ENCODE measurements at places on chromosomes 1 and 21.

GRCh38 chr1:202047977-202048376 is 37.6 kb downstream of the ELF3 start:
- no peak for DNase-seq

- no peak for DNase-seq
Observed at GRCh38 chr1:169327875-169328274, 39.7 kb downstream of the NME7 start.

- no peak for DNase-seq
Observed at GRCh38 chr1:4071653-4072052, 171.6 kb upstream of the C1orf174 start.

DNA sequence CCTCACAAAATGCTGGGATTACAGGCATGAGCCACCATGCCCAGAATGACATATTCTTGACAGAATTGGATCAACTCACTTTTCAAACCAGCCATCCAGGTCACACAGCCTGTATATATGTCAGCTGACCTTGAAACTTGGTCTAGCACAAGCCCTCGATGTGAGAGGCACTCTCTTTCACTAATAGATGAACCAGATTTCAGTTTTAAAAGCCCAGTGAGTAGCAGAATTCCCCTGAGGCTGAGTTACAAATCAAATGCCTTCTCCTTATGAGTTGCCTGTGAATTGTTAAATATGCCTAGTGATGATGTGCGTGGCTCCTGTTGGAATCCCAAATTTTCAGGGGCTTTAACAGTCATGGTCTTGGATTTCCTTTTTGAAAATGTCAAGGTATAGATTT is 88.7 kb downstream of the CD247 start:
- DNase-seq, result no peak

DNA sequence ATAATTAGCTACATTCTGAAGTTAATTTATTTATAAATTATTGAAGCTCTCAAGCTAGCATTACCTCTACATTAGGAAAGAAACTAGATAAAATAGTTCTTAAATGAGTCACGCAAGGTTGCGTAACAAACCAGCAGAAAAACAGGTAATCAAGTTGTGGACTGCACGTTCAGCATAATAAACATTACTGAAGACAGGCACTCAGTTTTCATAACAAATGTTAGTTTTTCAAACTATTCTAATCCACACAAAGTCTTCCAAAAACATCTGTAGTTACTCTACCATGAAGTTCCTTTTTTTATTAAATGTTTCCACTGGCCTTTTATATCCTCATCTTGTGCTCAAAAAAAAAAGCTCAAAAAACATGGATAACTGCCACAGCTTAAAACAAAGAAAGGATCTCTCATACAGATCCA is 1.3 kb downstream of the TOR1AIP2 start:
- peak; percentile 40 for DNase-seq

DNA sequence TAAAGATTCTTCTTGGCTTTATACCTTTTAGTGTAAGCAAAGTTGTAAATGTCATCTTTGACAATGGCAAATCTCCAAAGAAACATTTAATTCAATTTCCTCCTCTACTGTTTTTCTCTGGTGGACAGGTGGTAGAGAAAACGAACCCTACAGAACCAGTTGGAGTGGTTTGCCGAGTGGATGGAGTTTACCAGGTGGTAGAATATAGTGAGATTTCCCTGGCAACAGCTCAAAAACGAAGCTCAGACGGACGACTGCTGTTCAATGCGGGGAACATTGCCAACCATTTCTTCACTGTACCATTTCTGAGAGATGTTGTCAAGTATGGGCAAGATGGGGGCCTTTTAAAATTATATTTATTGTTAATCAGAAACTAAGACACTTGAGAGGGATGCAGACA is 25.8 kb downstream of the UAP1 start:
- no peak for DNase-seq

DNA sequence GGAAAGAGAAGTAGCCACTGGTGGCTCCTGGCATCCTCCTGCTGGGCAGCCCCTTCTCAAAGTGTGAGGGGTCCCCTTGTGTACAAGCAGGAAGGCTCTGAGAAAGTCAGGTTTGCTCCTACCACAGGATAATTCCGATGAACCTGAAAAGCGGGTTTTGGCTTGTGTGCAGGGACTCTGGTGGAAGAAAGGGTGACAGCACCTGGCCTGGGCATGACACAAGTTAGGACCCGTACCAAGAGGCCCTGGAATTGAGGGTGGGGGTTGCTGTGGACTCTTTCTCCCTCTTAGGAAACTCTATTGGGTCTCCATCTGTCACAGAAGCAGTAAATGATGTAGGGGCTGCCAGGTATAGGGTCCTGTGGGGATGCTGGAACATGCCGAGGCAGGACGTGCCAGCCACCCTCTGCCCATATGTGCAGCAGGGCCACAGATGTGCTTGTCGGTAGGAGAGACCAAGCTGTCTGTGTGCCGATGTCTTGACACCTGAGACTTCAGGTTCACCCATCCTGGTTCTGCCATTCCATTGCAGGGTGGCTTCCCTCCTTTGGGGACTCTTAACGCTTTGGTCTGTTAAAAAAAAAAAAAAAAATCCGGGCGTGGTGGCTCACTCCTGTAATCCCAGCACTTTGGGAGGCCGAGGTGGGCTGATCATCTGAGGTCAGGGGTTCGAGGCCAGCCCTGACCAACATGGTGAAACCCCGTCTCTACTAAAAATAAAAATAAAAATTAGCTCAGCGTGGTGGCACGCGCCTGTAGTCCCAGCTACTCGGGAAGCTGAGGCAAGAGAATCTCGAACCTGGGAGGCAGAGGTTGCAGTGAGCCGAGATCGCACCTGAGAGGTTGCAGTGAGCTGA is 9.8 kb downstream of the C1orf35 start:
- no peak for DNase-seq

DNA sequence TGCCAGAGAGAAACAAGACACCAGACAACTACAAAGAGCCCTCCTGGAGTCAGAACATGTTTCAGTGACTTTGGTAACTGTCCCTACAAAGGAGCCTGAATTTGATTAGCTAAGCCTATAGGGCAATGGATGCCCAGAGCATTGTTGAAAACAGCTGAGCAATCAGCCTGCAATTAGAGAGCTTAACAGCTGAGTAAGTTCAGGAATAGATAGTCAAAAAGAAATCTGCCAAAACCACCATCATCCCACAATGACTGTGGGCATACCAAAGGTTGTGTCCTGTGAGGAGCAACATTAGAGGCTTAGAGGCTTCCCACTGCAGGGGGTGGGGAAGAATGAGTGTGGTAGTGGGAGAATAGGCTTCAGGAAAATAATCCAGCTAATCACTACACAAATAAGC is 32.1 kb downstream of the SH3BP5L start:
- DNase-seq, result no peak

GRCh38 chr1:156157506-156157905 is 4.1 kb downstream of the SEMA4A start:
- DNase-seq, result no peak

- DNase-seq, result peak; percentile 84
Observed at GRCh38 chr1:35192056-35192852, 691 bp downstream of the SFPQ start.

GRCh38 chr1:209342441-209343175 is 240.9 kb upstream of the CAMK1G start:
- no peak for DNase-seq

GRCh38 chr1:220189750-220190347 is 82.4 kb downstream of the RAB3GAP2 start:
- DNase-seq, result peak; percentile 53
